Stimulated activated CD8-positive, alpha-beta memory T cell treated with anti-CD3 and anti-CD28 coated beads, Interleukin-7, amount 100 ng/mL, for 24 hours (primary cell): ENCODE measurements at places on chromosomes 11 and 22.

DNA sequence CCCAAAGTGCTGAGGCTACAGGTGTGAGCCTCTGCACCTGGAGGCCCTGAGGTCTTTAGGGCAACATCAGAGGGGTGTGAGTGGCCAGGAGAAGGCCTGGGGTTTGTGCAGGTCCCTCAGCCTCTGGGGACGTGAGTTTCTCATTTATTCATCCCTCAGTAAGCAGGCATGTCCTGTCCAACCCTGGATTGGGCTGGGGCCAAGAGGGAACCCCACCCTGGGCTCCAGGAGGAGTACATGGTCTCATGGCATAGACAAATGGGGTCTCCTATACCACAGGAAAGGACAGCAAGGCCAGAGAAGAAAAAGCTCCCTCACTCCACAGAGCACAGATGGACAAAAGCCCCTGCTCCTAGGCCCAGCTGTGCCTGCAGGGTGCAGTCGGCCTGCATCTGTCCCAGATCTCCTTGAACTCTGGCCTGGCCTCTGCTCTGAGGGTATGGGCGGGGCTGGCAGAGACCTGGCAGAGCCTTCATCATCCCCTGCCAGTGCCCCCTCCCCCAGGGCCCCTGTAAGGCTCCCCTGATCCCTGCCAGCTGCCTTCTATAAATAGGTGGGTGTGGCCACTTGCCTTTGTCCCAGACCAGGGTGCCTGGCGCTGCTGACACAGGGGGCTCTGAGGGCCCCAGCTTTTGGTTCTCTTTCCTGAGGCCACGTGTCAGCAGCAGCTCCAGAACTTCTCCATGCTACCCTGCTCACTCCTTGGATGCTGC is 34.6 kb downstream of the A4GALT start:
- DNase-seq, result no peak

- no peak for DNase-seq
Measured at GRCh38 chr11:5922749-5923426, 19.2 kb upstream of the OR56A3 start.

- no peak for DNase-seq
Measured at GRCh38 chr11:62266558-62266957, 3.4 kb upstream of the SCGB2A2 start.

- DNase-seq, result no peak
Measured at GRCh38 chr11:44621784-44622183, 56.3 kb downstream of the CD82 start.

DNA sequence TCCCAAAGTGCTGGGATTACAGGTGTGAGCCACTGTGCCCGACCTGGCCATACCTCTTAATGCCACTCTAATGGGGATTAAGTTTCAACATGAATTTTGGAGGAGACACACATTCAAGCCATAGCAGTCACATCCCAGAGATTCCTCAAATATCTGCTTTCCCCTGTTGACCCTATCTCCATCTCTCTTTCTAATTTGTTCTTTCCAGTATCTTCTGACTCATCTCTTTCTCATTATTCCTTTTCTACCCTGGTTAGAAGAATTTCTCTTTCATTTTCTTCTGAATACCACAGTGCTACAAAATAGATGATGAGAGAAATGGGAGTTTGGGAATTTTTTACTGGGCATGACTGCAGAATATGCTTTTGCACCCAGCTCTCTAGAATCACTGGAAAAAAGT is 5.1 kb downstream of the OR10V1 start:
- DNase-seq, result no peak

- DNase-seq, result no peak
Measured at GRCh38 chr22:19043121-19044085, 78.8 kb downstream of the DGCR2 start.

DNA sequence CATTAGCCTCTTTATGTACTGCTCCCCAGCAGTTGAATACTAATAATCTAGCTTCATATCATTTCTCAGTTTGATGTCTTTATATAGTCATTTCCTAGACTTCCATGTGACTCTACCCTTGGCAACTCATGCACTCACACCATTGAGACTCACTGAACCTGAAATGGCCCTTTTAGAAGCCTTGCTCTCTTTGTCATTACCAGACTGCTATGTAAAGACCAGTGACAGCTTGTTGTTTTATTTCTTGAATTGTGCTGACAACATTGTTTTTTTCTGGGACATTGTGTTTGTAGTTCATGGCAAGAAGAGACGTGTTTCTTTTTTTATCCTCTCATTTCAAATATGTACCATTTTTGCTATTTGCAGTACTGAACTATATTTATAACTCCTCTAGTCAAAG is 256.5 kb downstream of the CNTN5 start:
- DNase-seq, result no peak

GRCh38 chr22:36982136-36982535 is 37.1 kb downstream of the TST start:
- DNase-seq, result no peak

- DNase-seq, result no peak
Measured at GRCh38 chr11:123570939-123571580, 83.4 kb downstream of the SCN3B start.

DNA sequence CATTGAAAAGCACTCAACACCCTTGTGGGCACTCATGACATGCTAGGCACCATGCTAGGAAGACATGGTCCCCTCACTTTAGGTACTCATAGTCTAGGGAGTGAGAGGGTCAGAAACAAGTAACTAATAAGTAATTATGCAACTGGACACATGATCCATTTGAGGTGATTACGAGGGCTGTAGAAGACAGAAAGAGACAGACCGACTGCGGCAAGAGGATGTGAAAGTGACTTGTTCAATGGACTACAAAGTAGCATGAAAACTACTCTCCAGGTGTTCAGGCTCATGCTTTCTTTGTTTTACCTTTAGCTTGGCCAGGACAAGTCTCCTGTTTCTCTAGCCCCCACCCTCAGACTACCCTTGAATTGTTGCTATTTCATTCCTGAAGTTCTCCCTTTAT is 310.8 kb upstream of the SORL1-AS1 start:
- DNase-seq, result no peak

- no peak for DNase-seq
Measured at GRCh38 chr11:1345737-1346513, 36.5 kb upstream of the TOLLIP start.

DNA sequence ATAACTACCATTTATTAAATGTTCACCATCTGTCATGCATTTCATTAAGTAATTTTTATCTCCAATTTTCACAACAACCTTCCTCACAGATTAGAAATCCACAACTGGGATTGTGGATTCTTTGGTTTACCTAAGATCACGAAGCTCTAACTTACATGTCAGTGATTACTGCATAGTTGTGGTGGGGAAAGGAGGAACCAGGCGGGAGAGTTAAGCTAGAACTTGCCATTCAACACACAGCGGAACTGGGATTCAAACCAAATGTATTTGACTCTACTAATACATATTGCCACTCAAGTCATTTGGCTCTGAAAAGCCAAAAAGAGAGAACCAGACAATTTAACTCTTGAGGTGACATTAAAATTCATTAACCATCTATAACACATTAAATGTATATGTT is 10.4 kb upstream of the LAYN start:
- DNase-seq, result no peak

GRCh38 chr11:43734256-43734655 is 53.7 kb downstream of the HSD17B12 start:
- DNase-seq, result no peak

DNA sequence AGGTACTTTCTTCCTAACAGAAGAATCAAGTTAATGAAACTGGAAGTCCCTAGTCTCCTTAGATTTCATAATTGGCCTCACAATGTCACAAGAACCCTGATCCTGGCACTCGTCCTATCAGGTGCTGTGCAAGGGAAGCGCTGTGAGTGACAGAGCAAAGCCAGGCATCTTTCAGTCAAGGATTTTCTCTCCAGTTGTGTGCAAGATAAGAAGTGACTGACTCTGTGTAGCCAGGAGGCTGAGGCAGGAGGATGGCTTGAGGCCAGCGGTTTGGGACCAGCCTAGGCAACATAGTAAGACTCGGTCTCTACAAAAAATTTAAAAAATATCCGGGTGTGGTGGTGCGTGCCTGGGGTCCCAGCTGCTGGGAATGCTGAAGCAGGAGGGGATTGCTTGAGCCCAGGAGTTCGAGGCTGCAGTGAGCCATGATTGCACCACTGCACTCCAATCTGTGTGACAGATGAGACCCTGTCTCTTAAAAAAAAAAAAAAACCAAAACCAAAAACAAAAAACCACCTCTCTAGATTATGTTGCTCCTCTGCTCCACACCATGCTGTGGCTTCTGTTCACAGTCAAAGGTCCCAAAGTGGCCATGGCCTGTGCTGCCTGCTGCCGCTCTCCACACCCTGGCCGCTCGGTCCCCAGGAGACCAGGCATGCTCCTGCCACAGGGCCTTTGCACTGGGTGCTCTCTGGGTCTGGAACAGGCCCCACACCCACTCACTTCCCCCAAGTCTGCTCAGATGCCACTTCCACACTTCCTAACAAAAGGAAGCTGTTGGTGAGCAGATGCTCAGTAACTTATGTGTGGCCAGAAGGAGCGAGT is 54.2 kb upstream of the CLDN5 start:
- no peak for DNase-seq

DNA sequence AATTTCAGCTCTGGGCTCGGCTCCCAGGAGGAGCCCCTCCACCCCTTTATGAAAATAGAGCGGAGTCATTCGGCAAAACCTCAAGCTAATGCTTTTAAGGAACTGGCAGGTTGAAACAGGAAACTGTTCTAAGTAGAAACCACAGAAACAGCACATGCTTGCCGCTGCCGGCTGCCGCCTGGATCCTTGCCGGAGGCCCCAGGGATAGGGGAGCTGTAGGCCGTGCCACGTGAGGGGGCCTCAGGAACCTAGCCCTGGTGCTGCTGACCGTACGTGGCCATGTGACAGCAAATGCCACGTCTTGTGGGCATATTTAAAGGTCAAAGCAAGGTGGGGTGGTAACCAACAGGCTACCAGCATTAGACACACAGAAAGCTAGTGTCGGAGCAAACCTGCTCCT is 77.9 kb upstream of the TIMP3 start:
- peak; percentile 16 for DNase-seq

GRCh38 chr22:41915035-41915785 is at the start of gene SHISA8:
SHISA8 (minus strand) TSS chr22:41915074; CDS start chr22:41914667, 407 bp downstream.
- no peak for DNase-seq

GRCh38 chr11:20029193-20029592 is 131.1 kb downstream of the DBX1 start:
- no peak for DNase-seq

GRCh38 chr11:10454878-10455631 is at the start of gene AMPD3:
AMPD3 (plus strand) TSS chr11:10455264; CDS start chr11:10461520, 6,256 bp downstream.
- DNase-seq, result no peak

DNA sequence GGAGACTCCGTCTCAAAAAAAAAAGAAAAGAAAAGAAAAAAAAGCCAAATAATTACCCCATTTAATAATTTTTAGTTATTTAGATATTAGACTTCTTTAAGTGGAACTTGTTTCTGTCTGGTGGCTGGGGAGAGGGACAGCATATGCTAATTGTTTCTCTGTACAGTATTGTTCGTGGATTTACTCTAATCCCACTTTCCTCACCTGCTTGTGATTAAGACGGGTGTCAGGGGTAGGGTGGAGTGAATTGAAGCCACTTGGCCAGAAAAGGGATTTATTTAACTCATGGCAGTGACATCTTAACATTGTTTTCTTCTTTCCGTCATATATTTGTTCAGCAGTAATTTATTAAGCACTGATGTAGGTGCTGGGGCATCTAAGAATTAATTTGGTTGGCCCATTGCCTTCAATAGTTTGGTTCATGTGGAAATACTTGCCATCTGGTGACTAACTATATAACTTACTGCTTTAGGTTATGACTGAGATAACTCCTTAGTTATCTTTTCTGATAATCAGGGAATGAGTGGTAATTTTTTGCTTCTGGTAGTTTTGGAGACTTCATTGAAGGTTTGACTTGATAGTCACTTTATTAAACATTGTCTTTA is 4.6 kb downstream of the TNRC6B start:
- no peak for DNase-seq

DNA sequence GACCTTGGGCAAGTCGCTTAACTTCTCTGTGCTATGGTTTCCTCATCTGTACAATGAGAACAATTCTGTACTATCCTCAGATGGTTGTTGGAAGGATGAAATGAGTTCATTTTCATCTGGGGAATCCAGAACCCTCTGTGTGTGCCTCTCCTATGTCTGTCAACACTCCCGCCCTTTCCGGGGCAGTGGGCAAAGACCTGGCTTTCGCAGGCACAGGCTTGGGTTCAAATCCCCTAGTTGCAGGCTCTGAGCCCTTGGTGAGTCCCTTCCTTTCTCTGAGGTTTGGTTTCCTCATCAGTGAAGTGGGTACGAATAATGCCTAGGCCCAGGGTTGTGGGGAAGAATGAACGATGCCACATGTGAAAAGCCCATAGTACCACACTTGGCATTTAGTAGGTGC is 6.0 kb downstream of the PNPLA5 start:
- no peak for DNase-seq

DNA sequence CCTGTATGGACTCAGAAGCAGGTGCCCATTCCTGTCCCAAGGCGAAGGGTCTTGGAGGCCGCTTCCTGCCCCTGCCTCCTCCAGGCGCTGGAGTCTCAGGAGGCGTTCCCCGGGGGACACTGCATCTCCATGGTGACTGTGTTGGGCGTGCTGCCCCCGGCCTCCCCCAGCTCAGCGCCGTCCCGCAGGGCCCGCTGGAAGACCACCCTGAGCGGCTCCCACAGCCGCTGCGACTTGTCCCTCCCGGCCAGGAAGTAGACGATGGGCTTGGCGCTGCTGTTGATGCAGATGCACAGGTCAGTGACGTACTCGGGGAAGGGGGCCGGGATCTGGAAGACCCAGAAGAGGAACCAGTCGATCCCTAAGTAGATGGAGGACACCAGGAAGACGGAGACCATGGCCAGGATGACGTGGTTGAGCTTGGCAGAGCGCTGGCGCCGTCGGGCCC is 7.8 kb downstream of the MRGPRF start:
- no peak for DNase-seq

DNA sequence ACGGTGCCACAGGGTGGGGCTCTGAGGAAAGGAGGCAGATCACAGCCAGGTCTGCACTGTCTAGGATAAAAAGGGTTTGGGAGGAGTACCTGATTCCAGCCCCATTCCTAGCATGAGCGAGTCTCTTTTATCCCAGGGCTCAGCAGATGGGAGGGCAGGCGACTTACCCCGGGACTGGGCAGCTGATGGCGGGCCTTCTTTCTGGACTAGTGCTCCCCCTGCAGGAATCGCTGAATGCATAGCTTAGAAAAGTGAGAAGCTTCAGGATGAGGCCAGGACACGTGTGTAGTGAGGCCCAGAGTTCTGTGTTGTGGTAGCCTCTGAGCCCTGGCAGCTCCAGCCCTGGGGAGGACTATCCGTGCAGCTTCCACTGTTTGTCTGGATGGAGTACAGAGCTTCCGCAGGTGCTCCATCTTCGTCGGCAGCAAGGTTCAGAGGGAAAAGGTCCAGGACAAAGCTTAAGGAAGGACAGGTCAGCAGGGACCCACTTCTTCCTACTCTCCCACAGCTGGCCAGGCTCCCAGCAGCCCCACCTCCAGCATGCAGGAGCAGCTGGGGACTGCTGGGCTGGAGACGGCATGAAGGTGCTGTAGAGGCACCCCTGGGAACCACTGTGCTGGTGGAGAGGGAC is 30.4 kb downstream of the COMMD9 start:
- DNase-seq, result no peak

GRCh38 chr22:44620129-44620840 is 81.7 kb upstream of the PRR5 start:
- peak; percentile 65 for DNase-seq

GRCh38 chr11:127474766-127475165 is 474.2 kb upstream of the KIRREL3 start:
- DNase-seq, result no peak
